ENCODE measurements at places on chromosomes 12 and 14.

GRCh38 chr14:36495666-36496065 lies 24.4 kb downstream of the NKX2-1 start:
- H3K27ac ChIP-seq: no peak overlapping the region
- no peaks in the 10 kb centered on the region for H3K4me1 ChIP-seq
- no peak for DNase-seq
- H3K36me3 ChIP-seq: no peaks in the 10 kb centered on the region
- H3K27me3 ChIP-seq: peaks cover 58% of the 10 kb centered on the region

GRCh38 chr12:91347481-91348214 lies 165.0 kb upstream of the DCN start:
- H3K4me1 ChIP-seq: no peaks in the 10 kb centered on the region
- H3K4me3 ChIP-seq: no peak overlapping the region
- H3K27ac ChIP-seq: no peak overlapping the region

DNA sequence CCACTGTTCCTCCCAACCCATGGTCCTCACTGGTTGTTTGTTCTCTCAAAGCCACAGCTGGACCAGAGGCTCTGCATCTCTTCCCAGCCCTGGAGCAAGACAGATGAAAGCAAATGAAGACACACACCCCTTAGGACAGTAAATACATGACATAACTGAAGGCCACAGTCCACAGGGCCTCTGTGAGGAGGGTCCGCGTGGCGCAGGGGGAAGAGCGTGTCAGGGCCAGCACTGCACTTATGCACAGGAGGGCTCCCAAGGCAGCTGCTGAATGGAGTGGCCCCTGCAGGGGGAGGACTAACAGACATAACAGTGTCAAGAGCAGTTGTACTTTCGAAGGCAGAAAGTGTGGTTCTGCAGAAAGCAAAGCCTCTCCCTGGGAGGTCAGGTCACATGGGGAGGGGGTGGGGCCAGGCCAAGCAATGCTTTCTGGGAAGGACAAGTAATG lies 79.9 kb downstream of the CHGA start:
- H3K4me1 ChIP-seq: 0 out of 2 replicates have a peak, but pooled peaks cover 2% of the 10 kb centered on the region
- DNase-seq: peak; percentile 11
- H3K36me3 ChIP-seq: peaks cover 12% of the 10 kb centered on the region
- no peaks in the 10 kb centered on the region for H3K27me3 ChIP-seq

DNA sequence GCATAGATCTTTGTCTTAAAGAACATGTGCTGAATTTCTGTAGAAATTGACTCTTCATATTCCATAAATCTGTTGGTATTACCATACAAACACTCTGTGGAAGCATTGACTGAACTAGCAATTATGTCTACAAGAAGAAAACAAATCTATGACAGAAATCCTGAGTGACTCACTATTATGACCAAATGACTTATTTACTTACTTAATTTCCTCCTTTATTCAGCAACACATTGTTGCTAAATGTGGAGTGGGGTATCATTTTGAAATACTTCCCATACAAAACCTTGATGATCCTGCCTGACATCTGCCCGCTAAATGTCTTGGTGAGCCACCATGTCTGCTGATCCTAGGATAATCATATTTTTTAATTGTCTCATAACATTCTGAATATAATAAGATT lies 99.1 kb upstream of the SLCO1C1 start:
- no peak for DNase-seq
- no peaks in the 10 kb centered on the region for H3K36me3 ChIP-seq
- no peaks in the 10 kb centered on the region for H3K27me3 ChIP-seq
- H3K27ac ChIP-seq: no peak overlapping the region
- no peaks in the 10 kb centered on the region for H3K4me1 ChIP-seq

DNA sequence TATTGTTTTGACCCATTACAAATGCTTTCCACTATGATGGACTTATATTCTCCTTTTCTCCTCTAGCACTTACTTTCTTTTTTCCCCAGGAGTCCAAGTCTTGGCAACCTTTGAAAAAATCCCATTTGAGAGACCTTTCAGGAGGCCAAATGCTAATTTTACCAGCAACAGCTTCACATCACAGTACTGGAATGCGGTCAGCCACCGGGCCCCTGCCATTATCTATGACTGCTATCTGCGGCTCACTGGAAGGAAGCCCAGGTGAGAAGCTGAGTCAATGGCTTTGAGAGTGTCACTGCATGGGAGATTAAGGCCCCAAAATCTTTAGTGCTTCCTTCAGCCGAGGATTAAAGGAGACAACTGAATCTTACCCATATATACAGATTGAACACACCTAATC lies 64.2 kb downstream of the ERGIC2 start:
- peaks cover 17% of the 10 kb centered on the region for H3K36me3 ChIP-seq
- H3K4me1 ChIP-seq: peaks cover 4% of the 10 kb centered on the region
- H3K27me3 ChIP-seq: no peaks in the 10 kb centered on the region
- H3K4me3 ChIP-seq: no peak overlapping the region
- DNase-seq: no peak

DNA sequence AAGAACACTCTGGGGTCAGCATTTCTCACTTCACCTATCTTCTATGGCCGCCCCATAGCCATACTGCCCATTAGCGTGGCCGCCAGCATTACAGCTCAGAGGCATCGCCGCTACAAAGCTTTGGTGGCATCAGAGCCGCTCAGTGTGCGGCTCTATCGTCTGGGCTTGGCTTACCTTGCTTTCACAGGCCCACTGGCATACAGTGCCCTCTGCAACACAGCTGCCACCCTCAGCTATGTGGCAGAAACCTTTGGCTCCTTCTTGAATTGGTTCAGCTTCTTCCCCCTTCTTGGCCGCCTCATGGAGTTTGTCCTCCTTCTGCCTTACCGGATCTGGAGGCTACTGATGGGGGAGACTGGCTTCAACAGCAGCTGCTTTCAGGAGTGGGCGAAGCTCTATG lies 2.6 kb downstream of the DNAJC22 start:
- peaks cover 10% of the 10 kb centered on the region for H3K4me1 ChIP-seq
- DNase-seq: no peak
- no peak overlapping the region for H3K27ac ChIP-seq
- H3K27me3 ChIP-seq: no peaks in the 10 kb centered on the region
- H3K36me3 ChIP-seq: no peaks in the 10 kb centered on the region
- H3K4me3 ChIP-seq: no peak overlapping the region

DNA sequence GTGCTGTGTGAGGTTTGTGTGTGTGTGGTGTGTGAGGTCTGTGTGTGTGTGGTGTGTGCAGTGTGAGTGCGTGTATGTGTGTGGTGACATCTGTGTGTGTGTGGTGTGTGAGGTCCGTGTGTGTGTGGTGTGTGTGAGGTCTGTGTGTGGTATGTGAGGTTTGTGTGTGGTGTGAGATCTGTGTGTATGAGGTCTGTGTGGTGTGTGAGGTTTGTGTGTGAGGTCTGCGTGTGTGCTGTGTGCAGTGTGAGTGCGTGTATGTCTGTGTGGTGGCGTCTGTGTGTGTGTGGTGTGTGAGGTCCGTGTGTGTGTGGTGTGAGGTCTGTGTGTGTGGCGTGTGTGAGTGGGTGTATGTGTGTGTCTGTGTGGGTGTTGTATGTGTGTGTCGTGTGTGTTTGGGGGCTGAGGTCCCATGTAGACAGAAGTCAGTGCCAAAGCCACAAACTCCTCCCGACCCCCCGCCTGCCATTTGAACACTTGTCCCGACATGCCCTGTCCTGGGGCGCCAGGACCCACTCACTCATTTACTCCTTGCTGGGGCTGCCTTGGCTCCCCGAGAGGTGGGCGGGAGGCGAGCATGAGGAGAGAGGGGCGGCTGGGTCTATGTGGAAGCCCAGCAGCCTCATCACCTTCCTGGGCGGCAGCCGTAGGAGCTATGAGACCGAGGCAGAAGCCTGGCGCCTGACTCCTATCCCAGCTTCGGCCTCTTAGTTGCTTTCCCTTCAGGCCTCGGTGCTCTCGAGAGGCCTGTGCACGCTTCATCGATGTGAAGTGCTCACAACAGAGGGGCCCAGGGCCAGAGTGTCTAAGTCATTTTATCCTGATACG lies 20.5 kb downstream of the RILPL1 start:
- no peak overlapping the region for H3K27ac ChIP-seq
- H3K4me3 ChIP-seq: no peak overlapping the region
- no peaks in the 10 kb centered on the region for H3K27me3 ChIP-seq
- H3K4me1 ChIP-seq: no peaks in the 10 kb centered on the region

- peaks cover 2% of the 10 kb centered on the region for H3K27me3 ChIP-seq
- no peak for DNase-seq
- no peaks in the 10 kb centered on the region for H3K36me3 ChIP-seq
- H3K27ac ChIP-seq: no peak overlapping the region
Observed at GRCh38 chr14:67410313-67410712, 1.7 kb downstream of the PLEK2 start.
